ENCODE measurements at places on chromosomes 4 and X.

- no peak for DNase-seq
Observed at GRCh38 chrX:142359331-142359730, 154.2 kb upstream of the MAGEC2 start.

DNA sequence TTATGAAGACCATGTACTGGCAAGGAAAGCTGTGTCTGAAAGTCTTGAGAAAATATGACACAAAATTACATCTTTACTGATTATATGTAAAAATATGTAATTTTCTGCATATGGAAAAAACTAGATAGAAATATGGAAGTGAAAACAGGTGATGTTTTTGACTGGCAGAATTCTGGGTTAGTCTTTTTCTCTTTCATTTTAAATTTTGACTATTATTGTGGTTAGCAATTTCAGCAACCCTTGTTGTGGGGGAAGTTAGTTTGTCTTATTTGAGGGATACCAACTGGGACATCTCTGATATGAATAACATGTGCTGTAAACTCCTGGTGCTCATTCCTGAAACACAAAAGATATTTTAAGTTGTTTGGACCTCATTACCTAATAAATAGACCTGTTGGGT is 49.9 kb upstream of the CPEB2 start:
- DNase-seq: no peak

DNA sequence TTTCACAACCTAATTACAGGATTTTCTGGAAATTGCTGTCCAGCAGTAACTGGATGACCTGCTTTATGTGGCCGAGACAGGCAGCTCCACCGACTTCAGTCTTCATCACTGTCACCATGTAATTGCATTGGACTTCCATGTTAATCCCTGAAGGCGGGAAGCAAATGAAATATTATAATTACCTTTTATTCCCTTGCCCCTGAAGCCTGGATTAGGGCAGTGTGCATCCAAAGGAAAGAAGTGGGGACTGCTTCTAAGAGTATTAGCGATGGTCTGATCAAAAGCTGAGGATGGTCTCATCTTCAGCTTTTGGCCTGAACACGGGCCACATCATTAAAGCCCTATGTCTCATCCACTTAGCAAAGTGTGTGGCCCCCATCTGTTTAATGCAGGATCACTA is 311.6 kb upstream of the GALNT7 start:
- DNase-seq: no peak

- DNase-seq: no peak
Observed at GRCh38 chr4:1626151-1626550, 58.0 kb downstream of the FAM53A start.

- peak; percentile 9 for DNase-seq
Observed at GRCh38 chr4:173167758-173168395, 734 bp upstream of the GALNT7 start.

DNA sequence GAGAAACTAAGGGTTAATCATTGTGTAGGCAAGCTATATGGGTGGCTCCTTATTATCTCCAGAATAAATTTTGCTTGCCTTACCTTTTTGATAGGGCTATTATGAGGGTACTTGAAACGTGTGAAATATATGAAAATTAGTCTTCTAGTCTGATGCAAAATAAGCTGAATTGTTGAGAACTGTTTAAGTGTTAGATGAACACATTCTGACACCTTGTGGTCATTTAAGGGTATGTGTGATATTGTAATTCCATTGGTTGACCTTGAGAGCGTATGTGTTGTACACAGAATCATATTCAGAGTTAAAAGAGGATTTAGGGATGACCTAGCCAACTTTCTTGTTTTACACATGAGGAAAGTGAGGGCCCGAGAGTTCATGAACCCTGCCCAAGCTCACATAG is 44.6 kb upstream of the LINC00632 start:
- DNase-seq: no peak

DNA sequence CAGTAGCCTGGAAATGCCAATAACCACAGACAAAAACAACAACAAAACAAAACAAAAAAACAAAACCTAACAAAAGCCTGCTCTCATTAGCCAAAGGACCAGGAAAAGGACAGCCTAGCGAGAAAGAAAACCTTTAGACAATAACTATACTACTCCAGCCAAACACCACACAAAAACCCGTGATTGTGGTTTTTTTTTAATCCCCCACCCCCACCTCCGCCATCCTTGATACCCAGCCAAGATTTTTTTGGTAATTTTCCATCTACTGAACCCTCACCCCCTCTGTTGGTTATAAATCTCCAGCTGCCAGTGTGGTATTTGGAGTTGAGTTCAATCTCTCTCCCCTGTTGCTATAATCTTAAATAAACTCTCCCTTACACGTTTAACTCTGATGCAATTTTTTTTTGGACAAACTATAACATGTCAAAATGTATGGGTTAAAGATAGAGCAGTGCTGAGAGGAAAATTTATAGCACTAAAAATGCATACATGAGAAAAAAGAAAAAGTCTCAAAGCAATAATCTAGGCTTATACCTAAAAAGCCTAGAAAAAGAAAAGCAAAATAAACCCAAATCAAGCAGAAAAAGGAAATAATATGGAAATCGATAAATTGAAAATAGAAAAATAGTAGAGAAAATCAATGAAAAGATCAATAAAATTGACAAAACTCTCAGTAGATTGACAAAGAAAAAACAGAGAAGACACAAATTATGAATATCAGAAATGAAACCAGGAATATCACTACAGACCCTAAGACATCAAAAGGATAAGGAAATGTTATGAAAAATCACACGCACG is 83.7 kb downstream of the NAT8L start:
- no peak for DNase-seq

DNA sequence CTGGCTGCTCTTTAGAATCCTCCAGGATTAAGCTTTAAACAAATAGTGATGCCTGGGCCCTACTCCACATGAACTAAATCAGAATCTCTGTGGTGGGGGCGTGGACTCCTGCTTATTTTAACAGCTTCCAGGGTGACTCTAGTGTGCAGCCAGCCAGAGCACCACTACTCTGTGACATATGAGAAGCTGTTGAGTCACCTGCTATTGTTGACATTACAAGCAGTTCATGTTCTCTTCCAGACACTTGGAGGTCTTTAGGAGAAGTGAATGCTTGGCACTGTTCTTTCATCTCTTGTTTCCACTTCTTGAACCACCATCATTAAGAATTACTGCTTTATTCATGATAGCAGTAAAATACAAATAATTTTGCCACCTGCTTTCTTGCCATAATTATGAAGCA is 426 bp upstream of the C4orf51 start:
- DNase-seq: no peak

DNA sequence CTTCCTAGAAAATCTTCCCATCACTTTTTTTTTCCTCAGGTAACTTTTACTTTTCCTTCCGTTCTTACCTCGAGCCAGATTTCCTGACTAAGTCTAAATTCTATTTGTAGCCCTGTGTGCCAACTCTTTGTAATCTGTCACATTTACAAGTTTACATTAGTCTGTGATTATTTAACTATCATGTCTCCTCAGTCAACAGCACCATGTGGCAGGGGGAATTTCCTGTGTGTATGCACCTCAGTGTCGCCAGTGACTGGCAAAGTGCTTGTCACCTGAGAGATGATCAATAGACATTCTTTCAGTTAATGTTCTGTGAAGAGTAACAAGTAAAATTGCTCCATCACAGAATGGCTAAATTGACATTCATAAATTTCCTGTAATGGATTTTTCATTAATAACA is 468.5 kb downstream of the PDGFC start:
- no peak for DNase-seq

GRCh38 chr4:138537731-138538490 is 295.8 kb upstream of the SLC7A11 start:
- DNase-seq: no peak

DNA sequence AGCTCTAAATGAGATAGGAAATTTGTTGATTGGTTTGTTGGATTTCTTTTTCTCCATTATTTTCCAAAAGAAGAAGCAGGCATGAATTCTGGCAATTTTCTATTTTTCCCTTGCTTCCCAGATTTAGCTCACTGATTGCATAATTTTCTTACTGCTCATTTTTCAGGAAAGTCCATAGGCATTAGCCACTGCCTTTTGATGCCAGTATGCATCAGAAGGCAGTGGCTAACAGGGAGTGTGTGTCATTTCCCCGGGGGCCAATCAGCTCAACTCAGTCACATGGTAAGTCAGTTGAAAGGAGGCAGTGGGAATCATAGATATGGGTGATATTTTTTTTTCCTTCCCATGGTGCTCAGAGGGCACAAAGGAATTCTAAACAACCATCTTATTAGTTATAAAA is 156.7 kb downstream of the TRIML1 start:
- no peak for DNase-seq

DNA sequence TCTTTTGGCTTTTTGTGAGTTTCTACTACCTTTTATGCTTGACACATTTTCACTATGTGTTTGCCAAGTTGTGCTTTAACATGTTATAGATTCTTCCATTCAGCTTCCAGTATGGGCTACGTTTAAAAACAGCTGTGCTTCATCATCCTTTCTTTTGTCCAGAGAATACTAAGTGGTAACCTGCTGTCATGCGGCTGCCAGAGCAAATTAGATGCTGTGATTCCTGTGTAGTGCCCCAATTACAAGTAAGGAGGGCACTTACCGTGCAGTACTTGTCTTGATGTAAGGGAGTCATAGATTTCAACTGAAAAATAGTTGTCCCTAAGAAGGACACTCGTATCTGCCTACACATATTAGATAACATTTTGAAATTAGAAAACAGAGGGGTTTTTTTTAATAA is 531.8 kb upstream of the GALNTL6 start:
- DNase-seq: no peak

GRCh38 chr4:592825-593520 is 16.9 kb upstream of the TMEM271 start:
- no peak for DNase-seq

DNA sequence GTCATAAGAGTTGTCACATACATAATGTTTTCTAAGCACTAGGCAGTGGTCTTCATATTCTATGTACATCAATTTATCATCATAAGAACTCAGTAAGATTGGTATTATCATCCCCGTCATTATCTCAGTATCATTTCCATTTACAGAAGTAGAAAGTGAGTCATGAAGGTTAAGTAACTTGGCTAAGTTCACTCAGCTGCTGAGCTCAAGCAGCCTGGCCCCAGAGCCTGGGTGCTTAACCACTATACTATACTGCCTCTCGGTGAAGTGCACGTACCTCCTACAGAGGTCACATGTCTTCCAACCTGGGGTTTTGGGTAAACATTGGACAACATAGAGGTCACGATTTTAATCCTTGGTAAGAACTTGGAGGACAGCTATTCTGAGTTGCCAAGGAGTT is 161.5 kb upstream of the GATB start:
- DNase-seq: no peak

DNA sequence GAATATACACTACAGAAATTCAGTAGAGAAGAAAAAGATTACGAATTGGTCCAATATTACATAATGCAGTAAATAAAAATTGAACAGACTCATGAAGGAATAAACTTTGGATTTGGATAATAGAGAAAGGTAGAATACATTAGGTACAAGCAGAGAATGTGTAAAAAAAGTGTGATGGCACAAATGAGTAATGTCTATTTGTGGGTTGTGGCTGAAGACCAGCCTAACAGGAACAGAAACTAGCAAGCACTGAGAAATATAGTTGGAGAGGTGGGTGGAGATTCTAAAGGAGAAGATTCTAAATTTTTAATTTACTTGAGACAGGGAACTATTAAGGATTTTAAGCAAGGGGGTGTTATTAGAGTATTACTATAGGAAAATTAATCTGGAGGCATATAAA is 15.2 kb upstream of the CLOCK start:
- no peak for DNase-seq

- peak; percentile 3 for DNase-seq
Observed at GRCh38 chrX:74923942-74924448, 1.3 kb downstream of the NEXMIF start.

GRCh38 chr4:34939073-34939472 is 1305.2 kb downstream of the ARAP2 start:
- DNase-seq: no peak

GRCh38 chr4:184011826-184012380 is 106.8 kb downstream of the STOX2 start:
- no peak for DNase-seq

- no peak for DNase-seq
Observed at GRCh38 chrX:110045421-110045820, 42.5 kb downstream of the TMEM164 start.

GRCh38 chr4:46270986-46271596 is 118.8 kb downstream of the GABRA2 start:
- DNase-seq: no peak

- no peak for DNase-seq
Observed at GRCh38 chrX:40174854-40175510, 77.2 kb upstream of the BCOR start.

GRCh38 chrX:125205133-125205917 is 114.3 kb upstream of the TEX13C start:
- DNase-seq: no peak

DNA sequence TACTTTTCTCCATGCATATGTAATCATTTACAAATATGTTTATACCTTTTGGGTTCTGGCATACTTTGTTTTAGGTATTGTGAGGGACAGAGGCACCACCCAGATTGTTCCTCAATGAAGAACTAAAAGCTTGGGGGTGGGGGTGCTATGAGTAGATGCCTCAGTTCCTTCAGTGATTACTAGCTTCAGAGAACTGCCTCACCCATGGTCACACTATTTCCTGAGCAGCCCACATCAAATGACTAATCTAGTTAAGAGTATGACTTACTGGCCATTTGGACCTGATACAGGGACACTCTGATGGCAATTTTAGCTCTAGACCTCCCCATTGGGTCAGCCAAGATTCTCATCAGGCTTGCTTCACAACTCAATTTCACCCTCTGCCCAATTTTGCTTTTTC is 22.2 kb upstream of the CXXC4 start:
- DNase-seq: no peak

DNA sequence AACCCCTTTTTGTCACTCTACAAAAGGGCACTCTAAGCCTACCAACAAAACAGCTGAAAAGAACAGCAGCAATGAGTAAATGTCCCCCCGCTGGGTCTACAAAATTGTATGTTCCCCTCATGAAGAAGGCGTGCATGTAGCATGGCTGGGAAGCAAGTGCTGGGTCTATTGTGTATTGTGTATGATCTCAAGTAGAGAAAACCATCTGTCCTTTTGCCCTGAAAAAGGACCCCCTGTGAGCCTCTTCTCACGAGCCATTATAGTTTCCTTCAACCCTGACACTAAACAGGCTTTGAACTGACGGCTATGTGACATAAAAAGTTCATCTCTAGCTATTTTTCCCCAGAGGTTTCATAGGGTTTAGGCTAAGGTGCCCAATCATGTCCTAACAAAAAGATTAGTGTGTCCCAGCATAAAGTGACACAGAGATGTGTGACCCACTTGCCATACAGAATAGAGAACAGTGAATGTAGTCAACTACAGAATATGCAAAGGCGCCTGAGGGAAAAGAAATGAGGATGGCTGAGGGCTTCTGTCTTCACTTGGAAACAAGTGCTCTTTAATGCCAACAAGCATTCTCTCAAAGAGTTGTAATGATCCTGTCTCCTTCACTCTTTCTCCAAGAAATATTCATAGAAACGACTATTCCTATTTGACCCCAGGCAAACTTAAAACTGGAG is 27.3 kb downstream of the COL25A1 start:
- no peak for DNase-seq

GRCh38 chr4:108820492-108821350 is 57.9 kb upstream of the ETNPPL start:
- no peak for DNase-seq

GRCh38 chr4:87101543-87102199 is 118.7 kb downstream of the KLHL8 start:
- DNase-seq: no peak
